Hippocampal formation (tissue), 2 donors: ENCODE measurements at places on chromosomes 11 and 22.
A peak's percentile ranks its signal among the peaks of the same experiment; 100 is the strongest.

- DNase-seq, result no peak
Observed at GRCh38 chr22:27408068-27408467, 393.5 kb downstream of the MN1 start.

DNA sequence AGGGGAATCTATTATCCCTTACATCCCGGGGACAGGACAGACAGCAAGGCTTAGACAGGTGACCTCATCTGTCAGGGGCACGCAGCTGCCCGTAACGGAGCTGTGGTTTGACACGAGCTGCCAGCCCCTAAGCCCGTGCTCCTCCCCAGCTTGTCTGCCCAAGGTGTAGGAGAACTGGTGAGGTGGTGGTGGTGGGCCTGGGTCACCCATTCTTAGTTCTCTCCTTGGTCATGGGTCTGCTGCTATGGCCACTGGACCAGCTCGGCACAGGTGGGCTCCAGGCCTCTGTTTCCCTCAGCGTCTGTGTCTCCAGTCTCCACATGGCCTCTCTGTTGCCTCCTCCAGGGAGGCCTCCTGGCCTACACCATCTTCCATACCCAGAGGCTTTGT is 5.4 kb downstream of the PARVG start:
- DNase-seq, result no peak

DNA sequence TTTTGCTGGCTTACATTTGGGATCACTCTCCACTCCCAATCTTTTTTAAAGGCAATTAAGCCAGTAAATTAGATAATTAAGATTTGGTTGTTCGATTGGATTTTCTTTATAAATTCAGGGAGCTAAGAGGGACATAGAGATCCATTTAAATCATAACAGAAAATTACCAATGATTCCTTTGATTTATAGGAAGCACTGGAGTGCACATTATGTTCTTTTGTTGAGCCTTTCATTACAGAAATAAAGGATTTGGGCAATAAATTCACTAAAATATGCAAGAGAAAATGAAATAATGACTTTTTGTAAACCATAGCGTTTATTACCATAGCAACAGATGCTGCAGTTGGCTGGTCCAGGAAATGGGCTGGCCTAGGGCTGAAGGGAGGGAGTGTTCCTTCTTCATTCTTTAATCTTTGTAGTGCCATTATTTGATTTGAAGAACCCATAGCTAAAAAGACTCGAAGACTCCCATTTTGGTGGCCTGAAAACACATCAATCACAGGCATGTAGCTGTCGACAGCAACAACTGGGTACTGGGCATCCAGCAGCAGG is 73.0 kb downstream of the C2CD3 start:
- DNase-seq, result no peak

- DNase-seq, result no peak
Observed at GRCh38 chr11:12380565-12381325, 3.4 kb downstream of the PARVA start.

DNA sequence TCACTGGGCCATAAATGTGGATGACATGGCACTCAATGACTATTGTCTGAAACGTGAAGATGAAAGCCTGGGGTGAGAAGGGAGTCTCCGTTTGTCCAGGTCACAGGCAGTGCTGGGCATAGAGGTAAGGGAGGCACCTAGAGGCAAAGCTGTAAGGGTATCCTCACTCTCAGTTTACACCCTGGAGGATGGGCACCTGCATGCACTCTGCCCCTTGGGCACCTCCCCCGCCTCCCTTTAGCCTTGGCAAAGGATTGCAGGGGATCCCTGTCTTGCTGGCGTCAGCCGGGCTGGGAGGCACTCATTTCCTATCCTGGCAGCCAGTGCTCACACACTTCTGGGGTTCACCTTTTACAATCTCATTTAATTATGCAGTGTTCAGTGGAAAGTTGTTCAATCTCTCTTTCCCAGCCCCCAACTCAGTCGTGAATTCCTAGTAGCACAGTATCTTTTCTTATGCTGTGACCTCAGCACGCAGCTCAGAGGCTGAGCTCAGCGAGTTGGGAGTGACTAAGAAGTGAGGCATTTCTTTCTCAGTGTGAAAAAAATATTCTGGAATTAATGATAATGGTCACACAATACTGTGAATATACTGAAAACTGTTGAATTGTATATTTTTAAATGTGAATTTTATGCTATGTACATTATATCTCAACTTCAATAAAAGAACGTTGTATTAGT is 866.6 kb downstream of the BRD1 start:
- DNase-seq, result no peak

DNA sequence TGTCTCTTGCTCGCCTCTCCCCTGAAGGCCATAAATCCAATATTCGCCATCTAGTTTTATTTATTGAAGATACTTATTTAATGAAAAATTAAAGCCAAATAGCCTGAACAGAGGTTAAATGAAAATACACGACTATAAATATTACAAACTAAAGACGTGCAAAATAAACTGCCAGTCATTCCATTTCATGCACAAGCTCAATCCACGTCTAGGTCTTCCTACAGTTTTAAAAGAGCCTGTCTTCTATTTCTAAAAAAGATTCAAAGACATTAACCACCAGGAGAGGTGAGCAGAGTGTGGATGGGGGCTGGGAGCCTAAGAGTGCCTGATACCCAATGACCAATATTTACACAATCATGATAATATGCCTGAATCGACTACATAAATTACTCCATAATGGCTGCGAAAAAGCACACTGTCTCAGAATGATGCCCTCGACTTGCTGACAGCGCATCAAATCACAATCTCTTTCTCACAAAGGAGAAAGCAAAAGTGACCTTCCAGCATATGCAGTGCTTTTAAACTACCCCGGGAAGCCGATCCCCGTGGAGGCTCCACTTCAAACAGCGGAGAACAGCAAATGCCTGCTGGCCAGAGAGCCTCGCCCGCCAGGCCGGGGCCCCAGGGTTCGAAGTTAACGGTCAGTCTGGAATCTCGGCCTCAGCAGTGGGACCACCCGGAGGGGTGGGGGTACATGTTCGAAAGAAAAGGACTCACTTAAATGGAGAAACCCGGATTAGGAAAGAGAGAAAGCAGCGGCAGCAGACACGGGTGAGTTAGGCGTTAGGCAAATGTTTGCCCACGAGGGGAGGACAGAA is 1.7 kb downstream of the FCHSD2 start:
- peak; percentile 37 for DNase-seq

DNA sequence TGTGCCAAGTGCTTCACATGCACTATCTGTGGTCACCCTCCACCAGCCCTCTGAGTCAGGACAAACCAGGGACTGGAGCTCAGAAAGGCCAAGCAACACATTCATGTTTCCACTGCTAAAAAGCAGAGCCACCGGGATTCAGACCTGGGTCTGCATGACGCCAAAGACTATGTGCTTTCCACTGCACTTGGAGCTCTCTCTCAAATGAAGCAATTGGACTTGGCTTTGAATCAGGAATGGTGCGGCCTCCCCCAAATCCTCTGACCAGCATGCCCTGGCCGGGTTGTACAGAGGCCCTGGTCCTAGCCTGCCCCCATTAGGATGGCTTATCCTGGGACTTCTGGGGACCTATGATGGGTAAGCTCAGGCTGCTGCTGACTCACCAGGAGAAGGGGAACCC is 80.7 kb downstream of the PKNOX2 start:
- DNase-seq, result no peak

GRCh38 chr22:31399211-31400022 is at the start of gene DRG1:
Gene DRG1, plus strand, starts transcription at chr22:31399604. Its CDS starts 80 bp downstream, at chr22:31399684.
- DNase-seq, result peak; percentile 97

GRCh38 chr22:20771918-20772625 is 1.8 kb upstream of the SERPIND1 start:
- DNase-seq, result no peak

GRCh38 chr11:23563591-23563990 is 703.3 kb upstream of the CCDC179 start:
- no peak for DNase-seq

DNA sequence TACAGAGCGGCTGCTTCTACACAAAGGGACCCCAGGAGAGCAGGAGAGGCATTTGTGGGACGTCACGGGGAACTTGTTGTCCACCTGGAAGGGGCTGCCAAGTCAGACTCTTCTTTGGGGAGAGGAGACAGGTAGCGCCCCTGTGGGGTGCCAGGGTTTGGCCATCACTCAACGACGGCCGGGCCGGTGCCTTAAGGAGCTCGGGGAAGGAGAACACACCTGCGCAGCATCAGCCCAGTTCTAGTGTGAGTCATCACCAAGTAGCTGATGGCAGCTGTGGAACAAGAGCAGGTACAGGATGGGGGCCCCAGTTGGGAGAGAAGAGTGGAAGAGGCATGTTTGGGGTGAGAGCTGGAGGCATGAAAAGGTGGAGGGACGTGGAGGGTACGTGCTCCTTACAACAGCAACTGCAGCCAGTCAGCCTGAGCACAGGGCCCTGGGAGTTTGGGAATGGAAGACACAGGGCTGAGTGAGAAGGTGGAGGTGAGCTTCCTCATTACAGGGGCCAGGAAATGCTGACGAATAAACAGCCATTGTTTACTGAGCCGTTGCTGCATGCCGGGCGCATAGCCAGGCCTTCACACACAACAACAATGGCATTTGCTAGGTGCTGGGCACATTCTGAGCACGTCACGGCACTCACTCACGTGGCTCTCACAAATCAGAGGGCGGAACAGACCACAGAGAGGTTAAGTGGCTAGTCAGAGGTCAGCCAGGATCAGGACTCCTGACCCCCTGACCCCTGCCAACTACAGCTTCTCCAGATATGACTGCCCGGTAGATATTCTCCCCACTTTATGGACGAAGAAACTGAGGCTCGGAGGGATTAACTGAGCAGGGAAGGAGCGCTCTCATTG is 29.1 kb upstream of the TP53I11 start:
- DNase-seq, result no peak

- no peak for DNase-seq
Observed at GRCh38 chr11:34897171-34897870, 18.9 kb downstream of the APIP start.

- DNase-seq, result no peak
Observed at GRCh38 chr11:111792955-111793500, 26.8 kb upstream of the PPP2R1B start.

- DNase-seq, result no peak
Observed at GRCh38 chr11:26283852-26284408, 48.0 kb upstream of the ANO3 start.

- no peak for DNase-seq
Observed at GRCh38 chr11:46736615-46737014, 17.6 kb downstream of the F2 start.

GRCh38 chr22:21753374-21754111 is 17.9 kb upstream of the YPEL1 start:
- no peak for DNase-seq

DNA sequence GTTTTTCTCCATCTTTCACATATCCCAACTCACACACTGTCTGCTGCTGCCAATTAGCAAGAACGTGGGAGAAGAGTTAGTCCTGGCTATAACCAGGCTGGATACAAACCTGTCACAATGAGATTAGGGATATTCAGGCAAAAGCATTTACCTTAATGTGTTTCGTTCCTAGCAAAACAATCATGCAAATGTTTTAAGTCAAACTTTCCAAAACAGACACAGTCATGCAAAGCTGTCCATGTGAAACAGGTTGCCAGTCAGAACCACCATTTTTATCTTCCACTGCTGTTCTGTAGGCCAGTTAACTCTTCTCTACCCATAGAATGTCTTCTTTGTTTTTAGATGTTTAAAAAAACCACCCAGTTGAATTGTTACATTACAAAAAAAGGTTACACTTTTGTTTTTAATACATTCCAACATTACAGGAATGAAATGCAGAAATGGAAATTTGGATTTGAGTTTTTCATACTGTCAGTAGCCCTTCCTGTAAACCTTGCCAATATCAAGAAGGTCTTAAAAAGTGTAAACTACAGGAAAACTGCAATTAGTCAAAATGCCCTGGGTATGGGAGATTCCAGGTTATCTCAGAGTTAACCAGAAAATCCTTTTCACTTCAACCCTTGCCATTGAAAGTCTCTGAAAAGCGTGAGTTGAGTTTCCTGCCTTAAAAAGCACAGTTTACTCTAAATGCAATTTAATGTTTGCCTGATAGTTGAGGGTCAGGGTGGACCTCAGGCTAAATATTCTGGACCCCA is 34.2 kb upstream of the LDLRAD3 start:
- DNase-seq, result no peak

DNA sequence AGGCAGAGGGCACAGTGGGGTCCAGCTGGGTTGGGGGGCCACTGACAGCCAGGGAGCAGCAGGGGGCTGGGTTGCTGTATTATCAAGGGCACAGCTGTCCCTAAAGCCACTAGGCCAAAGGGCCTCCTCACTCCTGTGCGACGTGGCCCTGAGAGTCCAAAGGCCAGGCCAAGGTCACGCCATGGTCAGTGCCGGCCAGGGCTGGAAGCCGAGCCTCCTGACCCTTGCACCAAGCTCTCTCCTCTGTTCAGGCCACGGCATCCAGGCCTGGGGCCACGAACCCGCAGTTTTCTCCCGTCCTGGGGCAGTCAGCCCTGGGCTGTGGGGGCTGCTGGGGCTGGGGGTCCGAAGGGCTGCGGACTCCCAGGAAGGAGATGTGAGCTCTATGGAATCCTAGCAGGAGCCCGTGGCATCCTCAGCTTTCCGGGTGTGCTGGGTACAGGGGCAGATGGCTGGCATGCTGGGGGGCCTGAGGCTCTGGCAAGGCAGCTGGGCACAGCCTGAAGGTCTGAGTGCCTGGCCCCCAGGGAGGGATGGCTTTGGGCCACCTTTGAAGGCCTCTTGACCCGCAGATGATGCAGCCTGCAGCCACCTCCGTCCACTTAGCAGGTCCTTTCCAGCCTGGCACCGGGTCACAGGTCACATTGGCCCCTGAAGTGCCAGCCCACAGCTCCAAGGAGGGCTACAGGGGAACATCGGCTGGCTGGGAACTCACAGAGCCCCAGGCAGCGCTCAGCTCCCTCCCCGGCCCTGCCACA is 17.3 kb upstream of the PPARA start:
- DNase-seq, result no peak

DNA sequence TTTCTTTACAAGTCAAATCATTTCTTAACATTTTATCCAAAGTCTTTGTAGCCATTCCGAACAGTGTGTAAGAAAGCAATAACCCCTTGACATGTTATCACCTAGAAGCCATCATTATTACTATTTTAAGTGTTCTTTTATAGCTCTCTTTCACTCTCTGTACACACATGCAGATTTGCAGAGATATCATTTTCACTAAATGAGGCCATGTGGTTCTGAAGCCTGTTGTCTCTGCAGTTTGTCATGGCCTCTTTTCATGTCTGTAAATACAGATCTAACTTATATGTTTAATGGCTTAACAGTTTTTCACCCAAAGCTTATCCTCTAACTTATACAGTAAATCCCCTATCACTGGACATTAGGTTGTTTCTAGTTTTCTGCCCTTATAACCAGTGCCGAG is 166.8 kb downstream of the MYO18B start:
- DNase-seq, result no peak

DNA sequence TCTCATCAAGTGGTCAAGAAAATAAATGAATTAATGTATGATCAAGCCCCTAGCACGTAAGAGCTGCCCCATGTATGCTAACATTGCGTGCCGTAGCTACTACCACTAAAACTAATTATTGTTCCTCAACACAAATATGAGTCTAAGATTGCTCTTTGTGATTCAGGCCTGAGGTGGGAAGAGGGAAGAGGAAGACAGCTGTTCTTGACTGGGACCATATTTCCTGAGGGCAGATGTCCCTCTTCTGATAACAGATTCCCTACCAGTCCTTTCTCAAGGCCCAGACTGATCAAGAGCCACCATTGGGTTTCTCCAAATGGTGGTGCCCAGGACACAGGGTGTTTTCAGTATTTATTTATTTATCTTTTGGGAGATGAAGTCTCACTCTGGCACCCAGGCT is 87.2 kb upstream of the CADM1 start:
- no peak for DNase-seq

- DNase-seq, result peak; percentile 27
Observed at GRCh38 chr11:19739872-19740271, 27.2 kb downstream of the NAV2 start.

- DNase-seq, result no peak
Observed at GRCh38 chr11:77213589-77214428, 85.8 kb downstream of the MYO7A start.
